ENCODE measurements at places on chromosomes 11 and 22. TPM values are rescaled to one million over a fixed set of nuclear protein-coding genes. Genes with fewer than 3 reads are reported as not detected.

Gene RSF1
- 74.2 TPM for total RNA-seq

DNA sequence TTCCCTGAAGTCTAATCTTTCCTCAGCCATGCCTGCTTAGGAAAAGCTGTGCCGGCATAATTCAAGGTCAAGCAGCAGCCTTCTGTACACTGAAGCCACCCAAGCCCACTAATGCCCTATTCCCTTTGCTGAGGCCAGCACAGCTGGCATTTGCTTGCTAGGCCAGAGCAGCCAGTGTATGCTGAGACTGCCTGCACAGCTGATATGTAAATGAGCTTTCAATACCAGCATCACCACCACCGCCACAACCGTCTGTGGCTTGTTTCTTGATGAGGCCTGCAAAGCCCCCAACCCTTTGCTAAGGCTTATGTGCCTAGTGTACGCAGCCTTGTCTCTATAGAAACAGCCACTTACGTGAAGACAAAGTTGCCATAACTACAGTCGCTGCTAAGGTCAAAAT is 56.3 kb upstream of the TNRC6B start:
- peak overlapping the region; percentile 73 for H3K27ac ChIP-seq
- no peaks in the 10 kb centered on the region for H3K36me3 ChIP-seq
- H3K27me3 ChIP-seq: no peaks in the 10 kb centered on the region
- no peak overlapping the region for H3K4me3 ChIP-seq
- no peak for DNase-seq

DNA sequence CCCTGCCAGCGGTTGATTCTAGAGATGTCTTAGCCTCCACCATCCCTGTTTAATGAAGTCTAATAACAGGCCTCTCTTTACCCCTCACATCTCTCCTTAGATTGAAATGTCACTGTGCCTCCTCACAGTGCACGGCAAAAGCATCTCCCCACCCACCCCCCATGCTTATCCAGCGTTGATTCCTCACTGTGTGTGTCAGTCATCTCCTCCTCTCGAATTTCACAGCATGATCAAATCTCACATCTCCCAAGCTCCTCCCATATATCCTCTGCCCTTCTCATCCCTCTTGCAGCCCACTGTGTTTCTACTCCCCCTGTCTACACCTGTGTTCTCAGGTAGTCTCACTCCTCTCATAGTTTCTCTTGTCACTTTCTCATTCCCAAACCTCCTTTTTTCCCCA is 84.6 kb downstream of the DBX1 start:
- DNase-seq: no peak
- no peak overlapping the region for H3K4me3 ChIP-seq
- peaks cover 65% of the 10 kb centered on the region for H3K36me3 ChIP-seq
- H3K4me1 ChIP-seq: peaks cover 7% of the 10 kb centered on the region
- H3K27me3 ChIP-seq: no peaks in the 10 kb centered on the region

DNA sequence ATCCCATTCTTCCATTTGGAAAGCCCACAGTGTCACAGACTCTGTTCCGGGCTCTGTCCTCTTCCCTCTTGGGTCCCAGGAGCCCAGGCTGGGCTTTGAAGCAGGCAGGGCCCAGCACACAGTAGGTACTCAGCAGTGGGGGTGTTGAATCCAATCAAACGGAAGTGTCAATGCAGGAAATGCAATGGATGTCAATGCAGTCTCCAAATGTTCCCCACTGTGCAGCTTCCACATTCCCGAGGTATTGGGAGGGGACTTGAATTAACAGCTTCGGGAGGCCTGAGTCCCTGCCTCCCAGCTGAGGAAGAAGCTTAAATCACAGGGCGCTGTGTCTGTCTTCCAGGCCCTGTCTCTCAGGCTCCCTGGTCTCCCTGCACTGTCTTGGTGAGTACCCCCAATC is 21.8 kb upstream of the SMIM35 start:
- H3K4me3 ChIP-seq: no peak overlapping the region
- no peaks in the 10 kb centered on the region for H3K36me3 ChIP-seq
- no peaks in the 10 kb centered on the region for H3K27me3 ChIP-seq
- H3K27ac ChIP-seq: no peak overlapping the region

DNA sequence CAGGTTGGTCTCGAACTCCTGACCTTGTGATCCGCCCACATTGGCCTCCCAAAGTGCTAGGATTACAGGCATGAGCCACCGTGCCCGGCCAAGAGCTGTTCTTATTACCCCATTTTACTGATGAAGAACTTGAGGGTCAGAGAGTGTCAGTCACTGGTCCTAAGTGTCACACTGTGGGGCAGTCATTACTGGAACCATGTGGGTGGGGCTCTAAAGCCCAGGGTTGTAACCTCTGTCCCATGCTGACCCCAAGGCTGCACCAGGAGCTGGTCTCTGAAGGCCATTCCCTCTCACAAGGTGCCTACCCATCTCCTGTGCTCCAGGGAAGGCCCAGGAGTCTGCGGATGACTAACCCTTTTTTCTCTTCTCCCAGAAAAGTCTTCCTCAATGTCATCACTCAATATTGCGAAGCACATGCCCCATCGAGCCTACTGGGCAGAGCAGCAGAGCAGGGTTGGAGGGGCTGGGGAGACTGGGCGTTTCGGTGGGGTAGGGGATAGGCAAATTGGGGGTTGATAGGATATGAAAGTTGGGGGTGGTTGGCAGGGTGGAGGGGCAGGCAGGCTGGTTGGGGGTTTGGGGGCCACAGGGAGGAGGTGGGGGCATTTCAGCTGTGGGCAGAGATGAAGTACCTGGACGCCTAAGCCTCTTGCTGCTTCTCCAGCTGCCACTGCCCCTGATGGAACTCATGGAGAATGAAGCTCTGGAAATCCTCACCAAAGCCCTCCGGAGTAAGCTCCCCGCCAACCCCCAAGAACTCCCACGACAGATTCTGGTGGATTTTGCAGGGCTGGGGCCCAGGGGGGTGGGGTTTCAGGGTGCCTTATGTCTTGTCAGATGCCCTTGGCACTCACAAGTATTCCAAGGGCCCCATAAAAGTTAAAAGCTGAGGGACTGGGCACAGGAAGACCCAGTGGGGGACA is 2.0 kb upstream of the ESRRA start:
- peaks cover 20% of the 10 kb centered on the region for H3K4me1 ChIP-seq
- peaks cover 32% of the 10 kb centered on the region for H3K27me3 ChIP-seq
- no peaks in the 10 kb centered on the region for H3K36me3 ChIP-seq
- peak overlapping the region; percentile 93 for H3K4me3 ChIP-seq
- H3K27ac ChIP-seq: no peak overlapping the region

- no peak overlapping the region for H3K27ac ChIP-seq
- H3K4me1 ChIP-seq: no peaks in the 10 kb centered on the region
- H3K27me3 ChIP-seq: no peaks in the 10 kb centered on the region
- H3K36me3 ChIP-seq: peaks cover 3% of the 10 kb centered on the region
These were observed 47.0 kb upstream of the SLC25A1 start for GRCh38 chr22:19225560-19225959.

DNA sequence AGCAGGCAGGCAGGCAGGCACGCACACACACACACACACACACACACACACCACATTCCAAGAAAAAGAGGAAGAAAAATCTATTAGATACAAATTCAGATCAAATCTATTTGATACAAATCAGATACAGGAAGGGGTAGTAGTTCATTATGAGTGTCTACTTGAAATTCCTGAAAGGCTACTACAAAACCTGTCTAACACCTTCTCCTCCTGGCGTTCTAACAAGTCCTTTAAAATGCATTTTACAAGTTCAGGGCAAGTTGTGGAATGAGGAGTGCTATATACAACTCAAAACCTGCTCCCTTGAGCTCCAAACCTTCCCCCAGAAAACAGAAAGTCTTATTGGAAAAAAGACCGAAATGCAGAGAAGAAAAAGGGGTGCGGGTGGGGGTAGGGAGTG is 476 bp downstream of the ARHGAP32 start:
- peaks cover 5% of the 10 kb centered on the region for H3K36me3 ChIP-seq
- H3K27me3 ChIP-seq: no peaks in the 10 kb centered on the region
- DNase-seq: no peak
- H3K27ac ChIP-seq: no peak overlapping the region
- H3K4me1 ChIP-seq: peaks cover 13% of the 10 kb centered on the region

DNA sequence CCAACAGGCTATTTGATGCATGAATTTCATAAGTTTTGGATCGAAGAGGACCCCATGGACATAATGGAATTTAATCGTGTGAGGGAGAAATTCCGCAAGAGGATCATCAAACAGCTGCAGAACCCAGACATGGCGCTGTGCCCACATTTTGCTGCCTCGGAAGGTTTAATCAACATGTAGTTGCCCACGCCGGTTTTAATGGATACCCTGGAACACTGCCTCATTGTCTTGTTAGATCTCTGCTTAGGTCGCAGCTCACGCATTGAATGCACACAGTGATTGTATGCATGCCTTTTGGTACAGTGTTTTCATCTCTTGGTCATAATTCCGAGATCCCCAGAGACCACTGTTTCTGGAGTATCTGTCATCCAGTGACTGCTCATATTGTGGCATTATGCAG is 46.8 kb downstream of the SLN start:
- no peaks in the 10 kb centered on the region for H3K4me1 ChIP-seq
- H3K27ac ChIP-seq: no peak overlapping the region
- no peak overlapping the region for H3K4me3 ChIP-seq
- no peak for DNase-seq

Gene FAM83F
- total RNA-seq: 37.5 TPM

GRCh38 chr11:84211896-84212295 is 925.7 kb upstream of the CCDC90B start:
- H3K27me3 ChIP-seq: peaks cover 11% of the 10 kb centered on the region
- no peaks in the 10 kb centered on the region for H3K36me3 ChIP-seq
- H3K27ac ChIP-seq: no peak overlapping the region

DNA sequence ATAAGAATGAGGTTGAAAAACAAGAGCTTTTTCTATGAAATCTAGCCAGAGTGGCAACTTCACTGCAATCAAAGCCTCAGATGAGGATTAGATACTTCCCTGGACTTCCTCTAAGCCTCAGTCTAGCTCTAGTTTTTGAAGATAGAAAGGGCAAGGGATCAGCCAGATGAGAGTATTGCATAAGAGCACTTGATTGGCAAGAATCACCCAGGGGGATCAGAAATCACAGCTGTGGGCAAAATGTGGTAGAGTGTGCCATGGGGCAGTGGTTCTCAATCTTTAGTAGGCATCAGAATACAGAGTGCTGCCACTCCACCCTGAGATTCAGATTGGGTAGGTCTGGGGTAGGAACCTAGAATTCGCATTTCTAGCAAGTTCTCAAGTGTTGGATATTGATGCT is 82.4 kb downstream of the EXT2 start:
- H3K4me1 ChIP-seq: peaks cover 22% of the 10 kb centered on the region
- H3K27ac ChIP-seq: no peak overlapping the region
- no peak overlapping the region for H3K4me3 ChIP-seq
- peaks cover 10% of the 10 kb centered on the region for H3K36me3 ChIP-seq
- no peak for DNase-seq

DNA sequence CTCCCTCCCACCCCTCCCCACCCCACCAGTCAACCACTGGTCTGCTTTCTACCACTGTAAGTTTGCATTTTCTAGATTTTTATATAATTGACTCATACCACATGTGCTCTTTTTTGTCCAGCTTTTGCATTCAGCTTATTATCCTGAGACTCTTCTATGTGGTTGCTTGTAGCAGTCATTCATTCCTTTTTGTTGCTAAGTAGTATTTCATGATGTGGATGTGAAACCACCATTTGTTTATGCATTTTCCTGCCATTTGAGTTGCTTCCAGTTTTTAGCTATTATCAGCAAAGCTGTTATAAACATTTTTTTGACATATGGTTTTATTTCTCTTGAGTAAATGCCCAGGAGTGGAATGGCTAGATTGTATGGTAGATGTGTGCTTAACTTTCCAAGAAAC is 77.0 kb upstream of the FGF3 start:
- H3K27ac ChIP-seq: no peak overlapping the region
- H3K4me1 ChIP-seq: peaks cover 10% of the 10 kb centered on the region
- H3K27me3 ChIP-seq: peaks cover 6% of the 10 kb centered on the region
- no peak for DNase-seq
- H3K36me3 ChIP-seq: no peaks in the 10 kb centered on the region
- H3K4me3 ChIP-seq: no peak overlapping the region

DNA sequence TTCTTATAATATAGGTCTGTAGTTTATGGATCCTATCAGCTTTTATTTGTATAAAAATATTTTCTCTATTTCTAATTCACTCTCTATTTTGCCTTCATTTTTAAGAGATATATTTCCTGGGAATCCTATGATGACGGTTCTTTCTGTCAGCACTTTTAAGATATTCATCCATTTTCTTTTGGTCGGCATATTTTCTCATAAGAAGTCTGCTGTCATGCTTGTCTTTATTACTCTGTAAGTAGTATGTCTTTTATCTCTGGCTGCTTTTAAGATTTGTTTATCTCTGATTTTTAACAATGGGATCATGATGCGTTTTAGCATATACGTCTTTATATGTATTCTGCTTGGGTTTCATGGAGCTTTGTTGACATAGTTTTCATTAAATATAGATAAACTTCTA is 175.5 kb downstream of the SNX19 start:
- H3K27ac ChIP-seq: no peak overlapping the region
- H3K4me3 ChIP-seq: no peak overlapping the region
- no peaks in the 10 kb centered on the region for H3K36me3 ChIP-seq
- no peaks in the 10 kb centered on the region for H3K27me3 ChIP-seq
- H3K4me1 ChIP-seq: peaks cover 17% of the 10 kb centered on the region

GRCh38 chr22:44360668-44361381 is 48.1 kb upstream of the SHISAL1 start:
- DNase-seq: no peak
- H3K4me1 ChIP-seq: peaks cover 19% of the 10 kb centered on the region
- no peak overlapping the region for H3K4me3 ChIP-seq
- no peaks in the 10 kb centered on the region for H3K27me3 ChIP-seq
- H3K27ac ChIP-seq: no peak overlapping the region
- H3K36me3 ChIP-seq: no peaks in the 10 kb centered on the region

DNA sequence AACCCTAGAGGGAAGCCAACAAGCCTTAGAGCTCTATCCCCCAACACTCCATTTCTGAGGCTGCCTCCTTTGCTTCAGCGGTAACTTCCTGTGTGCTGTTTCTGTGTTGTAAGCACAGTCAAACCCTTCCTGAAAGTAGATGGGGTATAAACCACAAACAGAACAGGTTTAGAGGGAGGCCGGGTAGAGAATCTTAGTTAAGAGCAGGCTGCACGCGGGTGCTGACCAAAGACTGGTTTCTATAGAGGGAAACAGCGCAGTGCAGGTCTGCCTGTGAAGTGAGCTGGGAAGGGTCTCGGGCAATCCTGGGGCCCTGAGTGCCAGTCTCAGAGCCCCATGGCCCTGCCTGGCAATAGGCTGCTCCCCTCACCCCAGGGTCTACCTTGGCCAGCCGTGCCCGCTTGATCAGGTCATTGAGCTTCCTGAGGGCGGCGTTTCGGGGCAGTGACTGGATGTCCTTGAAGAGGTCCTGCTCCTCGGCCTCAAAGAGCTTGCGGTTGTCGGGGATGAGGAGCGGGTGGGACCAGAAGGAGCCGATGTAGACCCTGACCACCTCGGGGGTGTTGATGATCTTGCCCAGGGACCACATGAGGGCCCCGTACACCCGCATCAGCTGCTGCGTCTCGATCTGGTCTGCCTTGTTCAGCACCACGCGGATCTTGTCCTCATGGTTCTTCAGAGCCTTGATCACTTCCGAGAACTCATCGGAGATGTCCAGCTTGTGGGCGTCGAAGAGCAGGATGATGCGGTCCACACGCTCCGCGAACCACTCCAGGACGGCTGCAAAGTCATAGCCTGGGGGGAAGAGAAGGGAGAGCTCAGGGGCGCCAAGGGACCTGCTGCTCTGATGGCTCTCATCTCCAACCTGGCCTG is 15.3 kb upstream of the CDC42BPG start:
- no peak overlapping the region for H3K4me3 ChIP-seq
- no peaks in the 10 kb centered on the region for H3K27me3 ChIP-seq
- H3K4me1 ChIP-seq: peaks cover 15% of the 10 kb centered on the region
- H3K27ac ChIP-seq: peak overlapping the region; percentile 34
- peaks cover 4% of the 10 kb centered on the region for H3K36me3 ChIP-seq

All from type B pancreatic cell (in vitro differentiated cells).